Right atrium auricular region (tissue), 2 donors: ENCODE measurements at places on chromosomes 3 and 15. TPM values are rescaled to one million over a fixed set of nuclear protein-coding genes. Genes with fewer than 3 reads are reported as not detected.

The IQSEC1 gene
- total RNA-seq: 63.9 TPM

The BCL2A1 gene
- 3.1 TPM for total RNA-seq

DNA sequence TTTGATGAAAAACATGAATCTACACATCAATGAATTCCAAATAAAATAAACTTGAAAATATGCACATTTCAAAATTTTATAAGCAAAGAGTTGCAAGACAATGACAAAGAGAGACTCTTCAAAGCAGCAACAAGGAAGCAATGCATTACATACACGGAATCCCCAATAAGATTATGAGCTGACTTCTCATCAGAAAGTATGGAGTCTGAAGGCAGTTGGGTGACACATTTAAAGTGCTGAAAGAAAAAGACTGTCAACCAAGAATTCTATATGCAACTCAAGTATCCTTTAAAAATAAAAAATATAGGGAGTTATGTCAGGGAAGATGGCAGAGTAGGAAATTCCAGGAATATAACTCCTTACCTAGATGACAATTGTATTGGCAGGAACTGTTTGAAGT is 46.5 kb upstream of the PRSS50 start:
- no peak for DNase-seq

- no peak for DNase-seq
Observed at GRCh38 chr15:70698426-70698825, 64.9 kb downstream of the UACA start.

- DNase-seq: no peak
Observed at GRCh38 chr3:175672119-175672689, 813.1 kb downstream of the NAALADL2 start.

The TMEM207 gene
- total RNA-seq: not detected

DNA sequence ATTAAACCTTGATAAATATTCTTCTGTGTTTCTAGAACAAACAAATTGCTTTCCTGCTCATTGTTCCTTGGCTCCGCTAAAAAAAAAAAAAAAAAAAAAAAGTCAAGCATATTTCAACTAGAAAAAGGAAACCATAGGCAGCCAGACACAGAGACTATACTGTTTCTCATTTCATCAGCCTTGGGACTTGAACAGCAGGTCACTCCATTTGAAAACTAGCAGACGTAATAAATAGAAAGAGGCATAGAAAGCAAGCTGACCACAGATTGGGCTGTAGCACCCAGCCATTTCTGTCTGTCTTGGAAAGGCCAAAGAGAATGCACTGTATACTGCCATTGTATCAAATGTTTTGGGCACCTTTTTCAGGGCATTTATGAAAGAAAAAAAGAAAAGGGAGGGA is 697.1 kb downstream of the NLGN1 start:
- DNase-seq: no peak

The SPATA12 gene
- not detected for total RNA-seq
